Neuronal stem cell (in vitro differentiated cells): ENCODE measurements at places on chromosomes 5 and 9.
A peak's percentile ranks its signal among the peaks of the same experiment; 100 is the strongest.

- H3K27ac ChIP-seq: no peak overlapping the region
- no peak for DNase-seq
- H3K4me1 ChIP-seq: no peaks in the 10 kb centered on the region
These were observed 30.0 kb downstream of the GLIS3 start for GRCh38 chr9:4269872-4270271.

DNA sequence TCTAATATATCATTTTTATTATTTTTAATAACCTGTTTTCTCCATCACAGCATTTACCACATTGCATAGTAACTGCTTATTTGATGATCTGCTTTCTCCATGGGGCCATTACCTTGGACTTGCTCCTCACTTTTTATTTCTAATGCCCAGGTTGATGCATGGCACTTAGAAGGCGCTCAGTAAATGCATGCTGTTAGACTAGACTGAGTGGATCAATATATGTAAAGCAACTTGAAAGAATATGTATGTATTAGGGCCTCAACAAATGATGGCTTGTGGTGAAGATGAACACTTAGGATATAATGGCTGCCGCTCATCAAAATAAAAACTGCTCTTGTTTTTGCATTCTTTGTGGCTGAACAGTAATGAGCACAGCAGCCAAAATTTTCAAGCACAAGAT lies 5.8 kb downstream of the DAPK1 start:
- H3K27ac ChIP-seq: no peak overlapping the region
- peaks cover 4% of the 10 kb centered on the region for H3K4me1 ChIP-seq
- no peak for DNase-seq
- peaks cover 86% of the 10 kb centered on the region for H3K36me3 ChIP-seq
- H3K27me3 ChIP-seq: no peaks in the 10 kb centered on the region

- H3K27me3 ChIP-seq: peaks cover 15% of the 10 kb centered on the region
- peak overlapping the region; percentile 80 for H3K4me3 ChIP-seq
- H3K36me3 ChIP-seq: peaks cover 6% of the 10 kb centered on the region
- DNase-seq: no peak
- peaks cover 10% of the 10 kb centered on the region for H3K4me1 ChIP-seq
These were observed 425 bp downstream of the PTPA start for GRCh38 chr9:129111528-129112151.

DNA sequence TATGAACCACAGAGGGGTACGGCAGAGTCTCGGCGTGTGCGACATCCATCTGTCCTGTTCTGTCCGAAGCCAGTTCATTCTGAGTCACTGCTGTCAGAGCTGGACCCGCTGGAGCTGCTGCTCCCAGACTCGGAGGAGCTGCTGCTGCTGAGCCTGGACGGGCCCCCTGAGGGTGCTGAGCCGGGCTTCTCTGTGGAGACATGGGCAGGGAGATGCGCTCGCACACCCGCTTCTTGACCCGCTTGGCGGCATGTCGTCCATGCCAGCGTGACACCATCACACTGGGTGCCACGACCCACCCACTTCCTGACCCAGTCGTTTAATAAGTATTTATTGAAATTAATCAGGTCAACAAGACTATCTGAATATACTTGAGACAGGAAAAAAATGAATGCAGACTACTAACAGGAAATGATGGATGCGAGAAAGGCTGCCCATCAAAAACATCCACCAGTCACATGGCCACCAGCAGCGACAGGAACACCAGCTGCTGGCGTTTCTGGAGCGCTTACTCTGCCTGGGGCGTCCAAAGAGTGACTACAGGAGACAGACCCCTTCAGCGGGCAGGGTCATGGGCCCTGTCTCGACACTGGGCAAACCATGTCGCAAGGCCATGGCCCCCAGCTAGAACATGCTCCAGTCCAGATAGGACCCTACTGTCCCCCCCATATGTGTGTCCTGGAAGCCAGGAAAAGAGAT lies 8.4 kb downstream of the BRD3OS start:
- no peak for DNase-seq
- no peak overlapping the region for H3K27ac ChIP-seq
- H3K4me3 ChIP-seq: no peak overlapping the region
- no peaks in the 10 kb centered on the region for H3K27me3 ChIP-seq
- peaks cover 99% of the 10 kb centered on the region for H3K36me3 ChIP-seq

DNA sequence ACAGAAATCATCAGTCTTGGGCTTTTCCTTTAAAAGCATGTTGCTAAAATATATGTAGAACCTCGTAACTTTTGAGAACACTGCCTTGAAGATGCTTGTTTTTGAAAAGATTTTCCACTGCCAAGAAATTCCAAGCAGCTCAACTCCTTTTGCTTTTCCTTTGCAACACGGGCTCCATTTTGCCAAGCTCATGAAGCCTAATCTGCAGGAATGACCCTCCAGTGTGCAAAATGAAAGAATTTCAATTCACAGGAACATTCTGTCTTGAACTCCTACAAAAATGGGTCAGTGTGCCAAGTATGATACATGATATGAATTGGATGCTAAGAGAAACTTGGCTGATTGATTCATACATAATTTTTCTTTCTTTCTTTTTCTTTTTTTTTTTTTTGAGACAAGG lies 35.4 kb upstream of the ERCC6L2 start:
- no peaks in the 10 kb centered on the region for H3K36me3 ChIP-seq
- no peak overlapping the region for H3K27ac ChIP-seq
- no peaks in the 10 kb centered on the region for H3K27me3 ChIP-seq
- DNase-seq: no peak
- H3K4me3 ChIP-seq: no peak overlapping the region

DNA sequence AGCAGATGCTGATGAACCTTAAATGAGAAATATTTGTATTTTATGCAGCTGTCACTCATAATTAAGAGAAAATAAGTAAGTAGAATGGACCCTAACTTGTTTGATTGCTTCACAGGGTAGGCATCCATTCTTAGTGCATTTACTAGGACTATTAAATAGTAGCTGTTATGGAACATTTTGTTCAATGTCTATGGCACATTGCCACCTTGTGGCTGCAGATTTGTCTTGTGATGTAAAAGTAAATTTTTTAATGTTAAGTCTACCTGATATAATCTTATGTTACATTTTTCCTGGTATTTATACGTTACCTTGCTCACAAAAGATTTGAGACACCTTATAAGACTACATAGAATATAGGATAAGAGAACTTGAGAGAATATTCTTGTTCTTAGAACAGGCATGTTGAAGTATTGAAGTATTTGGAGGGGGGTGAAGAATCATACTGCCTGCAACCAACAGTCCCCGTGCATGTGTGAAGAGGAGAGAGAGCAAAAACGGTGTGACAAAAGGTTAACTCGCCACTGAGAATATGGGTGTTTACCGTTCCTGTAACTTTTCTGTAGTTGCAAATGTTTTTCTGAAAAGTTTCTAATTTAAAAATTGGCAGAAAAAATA lies 161.1 kb downstream of the MAST4 start:
- H3K36me3 ChIP-seq: no peaks in the 10 kb centered on the region
- no peak overlapping the region for H3K4me3 ChIP-seq

- H3K27ac ChIP-seq: no peak overlapping the region
- H3K4me1 ChIP-seq: peaks cover 8% of the 10 kb centered on the region
- no peaks in the 10 kb centered on the region for H3K27me3 ChIP-seq
These were observed 41.2 kb downstream of the NSG2 start for GRCh38 chr5:174086751-174087150.

GRCh38 chr9:477193-477592 lies 262.5 kb downstream of the DOCK8 start:
- H3K36me3 ChIP-seq: no peaks in the 10 kb centered on the region
- DNase-seq: no peak
- no peak overlapping the region for H3K4me3 ChIP-seq
- H3K4me1 ChIP-seq: no peaks in the 10 kb centered on the region
- no peaks in the 10 kb centered on the region for H3K27me3 ChIP-seq

- DNase-seq: no peak
- H3K27me3 ChIP-seq: peaks cover 26% of the 10 kb centered on the region
- H3K4me1 ChIP-seq: peaks cover 28% of the 10 kb centered on the region
- no peak overlapping the region for H3K27ac ChIP-seq
- no peak overlapping the region for H3K4me3 ChIP-seq
These were observed 90.1 kb downstream of the LMX1B start for GRCh38 chr9:126703866-126704156.

DNA sequence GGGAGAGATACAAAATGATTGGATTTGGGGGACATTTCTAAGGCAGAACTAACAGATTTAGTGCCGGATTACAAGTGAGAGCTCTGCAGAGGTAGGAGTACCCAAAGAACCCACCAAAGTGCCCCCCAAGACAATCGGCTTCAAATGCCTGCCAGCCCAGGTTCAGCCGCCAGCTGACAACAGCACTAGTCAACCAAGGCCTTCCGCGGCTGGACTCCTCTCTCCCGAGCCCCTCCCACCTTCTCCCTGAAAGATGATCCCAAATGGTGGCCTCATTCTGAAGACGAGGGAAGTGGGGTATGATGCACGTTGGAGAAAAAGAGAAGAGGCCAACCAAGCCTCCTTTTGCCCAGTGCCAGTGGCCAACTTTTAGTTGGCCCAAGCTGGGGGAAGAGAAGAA lies 210.4 kb upstream of the SLC30A5 start:
- H3K36me3 ChIP-seq: no peaks in the 10 kb centered on the region
- H3K27ac ChIP-seq: no peak overlapping the region

DNA sequence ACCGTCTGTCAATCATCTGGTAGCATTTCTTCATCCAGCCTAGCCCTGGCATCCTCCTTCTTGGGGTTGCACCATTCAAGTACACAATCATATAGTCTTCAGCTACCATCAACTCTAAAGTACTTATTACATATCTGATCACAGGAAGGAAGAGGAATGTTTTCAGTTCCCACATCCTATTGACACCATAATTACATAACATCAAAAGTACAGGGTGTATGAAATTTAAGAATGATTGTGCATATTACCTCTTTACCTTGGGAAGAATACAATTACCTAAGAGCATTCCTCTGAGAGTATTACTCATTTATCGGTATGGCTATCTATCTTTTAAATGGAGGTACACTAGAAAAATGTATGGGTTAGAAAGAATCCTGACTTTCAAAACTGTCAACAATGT lies 126.8 kb upstream of the PCA3 start:
- no peak for DNase-seq
- H3K4me3 ChIP-seq: no peak overlapping the region
- no peak overlapping the region for H3K27ac ChIP-seq
- peaks cover under 1% of the 10 kb centered on the region for H3K4me1 ChIP-seq
- no peaks in the 10 kb centered on the region for H3K27me3 ChIP-seq

GRCh38 chr9:112921549-112921948 lies 30.9 kb upstream of the SLC46A2 start:
- no peaks in the 10 kb centered on the region for H3K4me1 ChIP-seq
- H3K36me3 ChIP-seq: no peaks in the 10 kb centered on the region
- no peak for DNase-seq
- no peak overlapping the region for H3K4me3 ChIP-seq

- H3K27ac ChIP-seq: no peak overlapping the region
- peaks cover 3% of the 10 kb centered on the region for H3K4me1 ChIP-seq
- no peak overlapping the region for H3K4me3 ChIP-seq
- no peaks in the 10 kb centered on the region for H3K36me3 ChIP-seq
These were observed 13.9 kb upstream of the OSMR start for GRCh38 chr5:38831909-38832308.

DNA sequence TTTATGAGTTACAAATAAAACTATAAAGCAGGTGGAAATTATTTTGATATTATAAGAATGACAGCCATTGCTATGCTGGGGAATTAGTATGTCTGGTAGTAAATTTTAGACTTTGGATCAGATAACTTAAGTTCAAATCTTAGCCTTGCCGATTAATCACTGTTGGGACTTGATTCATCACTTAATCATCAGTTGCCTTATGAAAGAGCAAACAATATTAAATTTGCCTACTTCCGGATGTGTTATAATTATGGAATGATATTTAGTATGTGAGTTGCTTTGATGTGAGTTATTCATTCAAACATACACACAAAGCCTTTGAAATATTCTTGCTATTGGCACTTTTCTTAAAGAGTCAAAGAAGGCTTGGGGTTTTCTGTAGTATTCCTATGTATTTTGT lies 717.7 kb downstream of the BRINP1 start:
- no peak overlapping the region for H3K4me3 ChIP-seq
- H3K4me1 ChIP-seq: no peaks in the 10 kb centered on the region
- no peak for DNase-seq
- H3K36me3 ChIP-seq: no peaks in the 10 kb centered on the region
- no peak overlapping the region for H3K27ac ChIP-seq
- H3K27me3 ChIP-seq: no peaks in the 10 kb centered on the region

GRCh38 chr5:73532195-73532594 lies 33.2 kb downstream of the ANKRA2 start:
- no peaks in the 10 kb centered on the region for H3K4me1 ChIP-seq
- no peak overlapping the region for H3K4me3 ChIP-seq
- H3K27ac ChIP-seq: no peak overlapping the region
- no peak for DNase-seq
- H3K27me3 ChIP-seq: no peaks in the 10 kb centered on the region

GRCh38 chr5:146662229-146662628 lies 146.2 kb upstream of the GPR151 start:
- no peak overlapping the region for H3K4me3 ChIP-seq
- H3K27me3 ChIP-seq: no peaks in the 10 kb centered on the region
- peaks cover 2% of the 10 kb centered on the region for H3K4me1 ChIP-seq
- no peak for DNase-seq
- H3K27ac ChIP-seq: no peak overlapping the region

GRCh38 chr5:137402436-137403187 lies 96.5 kb downstream of the SPOCK1 start:
- no peak for DNase-seq
- no peaks in the 10 kb centered on the region for H3K36me3 ChIP-seq
- no peak overlapping the region for H3K4me3 ChIP-seq
- H3K4me1 ChIP-seq: peaks cover 2% of the 10 kb centered on the region
